Activated B cell treated with CpG ODN at 0.5 μM for 24 hours (primary cell): ENCODE measurements at places on chromosomes 2 and 18.

DNA sequence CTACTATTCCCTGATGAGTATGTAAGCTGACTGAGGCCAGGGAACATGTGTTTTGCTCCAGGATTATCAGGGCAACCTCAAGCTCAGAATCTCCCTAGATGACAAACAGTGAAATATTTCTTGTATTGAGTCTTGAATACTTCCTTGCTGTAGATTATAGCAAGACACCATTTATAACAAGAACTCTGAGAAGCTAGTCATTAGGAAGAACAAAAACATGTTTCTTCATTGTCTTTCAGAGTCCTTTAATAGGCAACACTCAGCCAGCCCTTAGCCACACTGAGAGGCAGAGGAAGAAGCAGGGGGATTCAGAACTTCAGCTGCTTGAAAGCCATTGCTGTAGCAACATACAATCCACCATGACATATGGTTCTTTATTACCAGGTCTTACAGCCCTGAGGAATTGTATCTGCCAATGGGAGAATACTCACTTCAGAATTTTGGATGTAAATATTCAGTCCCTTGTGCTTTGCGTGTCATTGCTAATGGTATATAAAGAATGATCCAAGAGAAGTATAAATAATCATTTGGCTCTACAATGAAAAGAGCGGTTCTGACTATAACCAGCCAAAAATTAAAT, 117.5 kb upstream of the NCKAP5 start:
- DNase-seq: no peak

GRCh38 chr2:190526105-190526750, 8.3 kb downstream of the NEMP2 start:
- DNase-seq: no peak

- no peak for DNase-seq
Observed at GRCh38 chr2:165277860-165278656, 38.8 kb downstream of the SCN2A start.

GRCh38 chr2:217622205-217623060, 380.4 kb downstream of the TNS1 start:
- no peak for DNase-seq

DNA sequence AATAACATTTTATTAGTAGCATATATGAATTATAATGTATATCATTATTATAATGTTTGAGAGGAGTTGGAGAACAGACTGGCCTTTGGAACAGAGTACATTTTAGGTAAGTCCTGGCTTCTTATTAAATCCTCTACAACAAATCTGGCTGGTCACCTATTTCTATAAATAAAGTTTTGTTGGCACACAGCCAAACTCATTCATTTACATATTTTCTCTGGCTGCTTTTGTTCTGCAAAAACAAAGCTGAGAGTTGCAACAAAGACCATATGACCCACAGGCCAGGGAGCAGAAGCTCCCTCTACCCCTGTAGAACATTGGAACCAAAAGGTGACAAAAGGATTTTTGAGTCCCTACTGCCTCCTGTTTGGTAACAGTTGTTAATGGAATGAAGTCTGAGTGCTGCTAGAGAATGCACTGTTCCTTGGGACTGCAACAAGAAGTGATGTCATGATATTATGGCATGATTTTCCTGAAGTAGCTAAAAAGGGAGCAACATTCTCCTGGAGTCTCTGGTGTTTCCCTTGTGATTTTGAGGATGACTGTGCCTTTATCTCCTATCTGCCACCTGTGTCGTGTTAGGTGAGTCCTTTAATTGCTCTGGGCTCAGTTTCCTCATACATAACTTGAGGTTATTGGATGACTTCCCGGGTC, 22.0 kb upstream of the SP9 start:
- DNase-seq: no peak

- no peak for DNase-seq
Observed at GRCh38 chr2:178722296-178722695, 84.9 kb downstream of the TTN start.

DNA sequence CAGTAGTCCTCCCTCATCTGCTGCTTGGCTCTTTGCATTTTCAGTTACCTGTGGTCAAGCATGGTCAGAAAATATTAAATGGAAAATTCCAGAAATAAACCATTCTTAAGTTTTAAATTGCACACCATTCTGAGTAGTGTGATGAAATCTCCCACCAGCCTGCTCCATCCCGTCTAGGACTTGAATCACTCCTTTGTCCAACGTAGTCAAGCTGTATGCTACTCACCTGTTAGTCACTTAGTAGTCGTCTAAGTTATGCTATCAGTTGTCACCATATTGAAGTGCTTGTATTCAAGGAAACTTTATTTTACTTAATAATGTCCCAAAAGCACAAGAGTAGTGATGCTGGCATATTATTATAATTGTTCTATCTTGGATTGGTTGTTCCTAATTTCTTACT, 172.5 kb downstream of the FIGN start:
- no peak for DNase-seq

GRCh38 chr18:78378403-78378802, 601.2 kb upstream of the SALL3 start:
- DNase-seq: no peak

DNA sequence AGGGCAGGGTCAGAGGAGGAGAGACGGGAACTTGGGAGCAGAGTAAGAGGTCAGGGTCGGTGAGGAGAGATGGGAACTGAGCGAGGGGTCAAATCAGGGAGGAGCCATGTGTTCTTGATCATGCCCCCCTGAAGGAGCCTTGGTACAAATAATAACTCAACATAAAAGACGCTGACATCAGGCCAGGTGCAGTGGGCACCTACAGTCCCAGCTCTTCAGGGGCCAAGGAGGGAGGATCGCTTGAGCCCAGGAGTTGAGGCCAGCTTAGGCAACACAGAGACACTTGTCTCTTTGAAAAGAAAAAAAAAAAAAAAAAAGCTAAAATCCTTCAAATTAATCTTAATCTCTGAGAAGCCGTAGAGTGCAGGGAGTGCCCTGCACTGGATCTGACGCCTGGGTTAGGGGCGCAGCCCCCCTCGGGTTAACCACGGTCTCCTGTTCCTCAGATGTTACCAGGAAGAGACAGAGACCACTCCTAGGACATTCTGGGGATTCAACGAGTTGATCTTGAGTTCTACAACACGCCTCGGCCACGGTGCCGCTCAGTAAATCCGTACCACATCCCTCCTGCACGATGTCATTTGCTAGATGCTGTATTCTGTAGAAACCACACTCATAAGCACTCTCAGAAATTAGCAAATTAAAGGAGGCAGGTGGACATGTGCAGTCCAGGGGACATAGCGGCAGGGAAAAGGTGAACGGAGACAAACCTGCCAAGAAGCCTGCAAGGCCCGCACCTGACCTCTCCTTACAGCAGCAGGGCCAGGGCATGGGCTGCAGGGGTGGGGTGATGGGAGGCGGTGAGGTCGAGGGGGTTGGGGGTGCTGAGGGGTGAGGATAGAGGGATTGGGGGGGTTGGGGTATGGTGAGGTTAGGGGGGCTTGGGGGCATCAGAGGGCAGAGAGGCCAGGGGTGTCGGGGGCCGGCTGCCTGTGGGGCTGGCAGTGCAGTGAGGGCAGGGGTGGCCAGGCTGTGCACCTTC, 29.2 kb downstream of the SLC66A2 start:
- no peak for DNase-seq

- no peak for DNase-seq
Observed at GRCh38 chr18:37184209-37184868, 355.4 kb downstream of the KIAA1328 start.
